CD4-positive, alpha-beta T cell treated with Interleukin-12 subunit alpha and Interleukin-12 subunit beta, for 1 hour (primary cell): ENCODE measurements at places on chromosomes 3 and 15.

GRCh38 chr3:195086341-195086740 is 184.6 kb downstream of the XXYLT1 start:
- DNase-seq, result no peak

DNA sequence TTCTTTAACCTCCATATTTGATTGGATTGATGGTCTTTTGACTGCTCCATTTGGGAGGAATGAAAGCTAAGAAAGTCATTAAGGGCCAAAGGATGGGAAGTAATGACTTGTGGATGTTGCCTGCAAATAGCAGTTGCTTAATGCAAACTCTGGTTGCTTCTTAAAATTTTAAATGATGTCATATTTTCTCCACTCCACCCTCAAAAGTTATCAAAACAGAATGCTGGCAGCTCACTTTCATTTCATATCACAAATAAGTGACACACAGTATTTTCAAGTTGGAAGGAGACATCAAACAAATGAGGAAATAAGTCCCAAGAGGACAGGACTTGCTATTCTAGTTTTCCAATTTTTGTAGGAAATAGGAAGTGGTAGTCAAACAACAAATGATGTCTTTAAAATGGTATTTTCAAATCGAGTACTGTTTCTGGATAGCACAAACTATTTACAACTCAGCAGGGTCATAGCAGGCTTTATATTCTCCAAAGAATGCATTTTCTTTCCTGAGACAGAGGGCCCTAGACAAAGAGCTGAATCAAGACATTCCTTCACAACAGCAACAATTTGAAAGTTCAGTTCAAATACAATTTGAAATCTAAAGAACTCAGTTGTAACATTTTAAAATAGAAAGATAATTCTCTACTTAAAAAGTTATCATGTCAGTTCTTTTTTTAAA is 165.1 kb upstream of the UBE2E1 start:
- DNase-seq, result no peak

DNA sequence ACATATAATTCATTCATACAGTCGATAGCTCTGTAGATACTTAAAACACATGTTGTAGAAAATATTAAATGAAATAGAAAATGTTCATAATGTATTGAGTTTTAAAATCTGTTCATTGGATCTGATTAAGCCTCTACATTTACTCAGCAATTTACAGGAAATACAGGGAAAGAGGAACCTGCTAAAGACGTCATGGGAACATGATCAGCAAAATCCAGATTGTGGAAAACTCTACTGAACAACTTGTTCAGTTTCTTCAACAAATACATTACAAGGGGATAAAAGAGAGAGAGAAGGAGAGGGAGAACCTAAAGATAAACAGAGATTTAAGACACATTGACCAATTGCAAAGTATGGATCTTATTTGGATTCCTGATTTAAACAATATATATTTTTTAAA is 46.7 kb downstream of the KLHL6 start:
- DNase-seq, result no peak

- no peak for DNase-seq
Observed at GRCh38 chr3:168860592-168860991, 764.9 kb upstream of the GOLIM4 start.

DNA sequence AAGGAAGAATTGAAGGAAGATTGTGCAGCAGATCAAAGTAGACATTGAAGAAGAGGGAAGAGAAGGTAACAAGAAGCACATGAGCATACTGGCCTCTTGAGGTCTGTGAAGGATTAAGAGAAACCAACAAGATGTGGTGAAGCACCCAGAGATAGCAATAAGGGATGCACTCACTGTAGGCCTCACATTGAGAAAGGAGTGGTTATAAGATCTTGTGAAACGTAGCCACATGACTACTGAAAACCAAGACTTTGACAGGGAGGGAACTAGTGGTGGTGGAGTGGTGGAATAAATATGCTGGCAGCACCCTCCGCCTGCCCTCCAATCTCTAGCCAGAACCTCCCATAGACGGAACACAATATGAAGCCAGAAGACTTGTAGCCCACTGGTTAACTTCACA is 651.2 kb downstream of the DIPK2A start:
- no peak for DNase-seq
